ENCODE measurements at places on chromosomes 4 and X.

DNA sequence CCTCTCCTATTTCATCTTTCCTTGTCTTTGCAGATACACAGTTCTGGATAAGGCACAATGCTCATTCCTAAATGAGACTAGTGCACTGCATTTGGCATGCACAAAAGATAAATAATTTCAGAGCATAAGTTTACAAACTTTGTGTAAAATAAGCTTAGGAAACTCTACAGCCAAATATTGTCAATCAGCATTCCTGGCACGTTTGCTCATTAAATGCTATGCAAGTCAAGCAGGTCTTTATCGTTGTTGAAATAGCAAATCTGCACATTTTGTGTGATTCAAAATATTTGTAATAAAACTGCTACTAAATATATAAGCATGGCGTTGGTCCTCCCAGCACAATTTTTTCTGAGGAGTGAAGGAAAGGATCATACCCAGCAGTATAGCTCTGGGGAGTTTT, 322.1 kb upstream of the NOCT start:
- no peak for DNase-seq

GRCh38 chrX:134480061-134480460, 20.1 kb downstream of the HPRT1 start:
- no peak for DNase-seq

DNA sequence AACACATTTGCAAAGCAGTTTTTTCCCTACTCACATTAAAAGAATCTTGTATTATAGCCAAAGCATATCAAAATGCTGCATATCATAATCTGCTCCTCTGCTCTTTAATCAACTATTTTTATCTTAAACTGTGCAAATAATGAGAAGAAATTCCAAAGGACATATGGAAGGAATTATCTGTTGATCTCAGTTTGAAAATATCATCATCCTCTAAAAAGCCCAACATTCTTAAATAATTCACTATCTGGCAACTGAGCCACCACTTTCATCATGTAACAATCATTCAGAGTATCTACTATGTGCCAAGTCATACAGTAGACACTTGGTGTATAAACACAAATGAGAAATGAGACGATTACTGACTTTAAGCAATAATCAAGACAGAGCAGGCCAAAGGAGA, 63.0 kb downstream of the PRSS12 start:
- no peak for DNase-seq

DNA sequence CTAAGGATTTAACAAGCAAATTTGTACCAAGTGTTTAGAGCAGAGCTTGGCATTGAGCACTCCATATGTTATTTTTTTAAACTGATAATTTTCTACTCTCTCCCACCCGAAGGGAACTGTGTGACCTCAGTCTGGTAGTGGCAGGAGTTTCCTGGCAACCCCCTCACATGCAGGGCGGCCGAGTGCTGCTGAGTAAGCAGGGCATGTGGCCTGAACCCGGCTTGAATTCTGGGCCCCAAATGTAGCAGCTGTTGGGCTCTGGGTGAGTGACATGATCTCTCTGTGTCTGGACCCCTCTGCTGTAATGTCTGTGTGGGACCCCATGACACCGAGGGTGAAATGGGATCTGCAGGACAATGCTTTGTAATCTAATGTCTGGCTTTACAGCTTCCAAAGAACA, 13.6 kb upstream of the C4orf50 start:
- no peak for DNase-seq

DNA sequence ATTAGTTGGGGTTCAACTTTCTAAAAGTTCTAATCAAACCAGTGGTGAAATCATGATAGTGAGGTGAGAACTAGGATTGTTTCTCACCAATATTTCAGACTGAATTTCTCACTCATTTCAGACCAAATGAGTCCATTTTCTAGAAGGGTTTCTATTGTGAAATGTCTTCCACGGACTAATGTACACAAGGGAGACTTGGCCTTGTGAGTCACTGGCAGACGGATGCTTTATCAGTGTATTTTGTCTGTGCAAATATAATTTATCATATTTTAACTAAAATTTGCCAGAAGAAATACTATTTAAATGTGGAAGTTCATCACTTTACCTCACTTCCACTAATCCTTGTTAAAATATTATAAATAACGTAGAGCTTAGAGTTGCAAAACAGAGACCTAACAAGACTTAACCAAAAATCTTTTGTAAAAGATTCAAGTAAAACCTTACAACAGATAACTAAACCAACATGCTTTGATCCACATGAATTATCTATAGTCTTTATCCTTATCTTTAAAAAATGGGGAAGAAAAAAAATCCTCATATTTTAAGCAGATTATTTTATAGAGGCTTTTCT, 506.0 kb upstream of the FAM241A start:
- DNase-seq = no peak

- DNase-seq = no peak
Measured at GRCh38 chrX:124238268-124238667, 94.2 kb upstream of the TEX13D start.

GRCh38 chr4:52664479-52664878, 5.4 kb upstream of the USP46 start:
- DNase-seq = no peak

DNA sequence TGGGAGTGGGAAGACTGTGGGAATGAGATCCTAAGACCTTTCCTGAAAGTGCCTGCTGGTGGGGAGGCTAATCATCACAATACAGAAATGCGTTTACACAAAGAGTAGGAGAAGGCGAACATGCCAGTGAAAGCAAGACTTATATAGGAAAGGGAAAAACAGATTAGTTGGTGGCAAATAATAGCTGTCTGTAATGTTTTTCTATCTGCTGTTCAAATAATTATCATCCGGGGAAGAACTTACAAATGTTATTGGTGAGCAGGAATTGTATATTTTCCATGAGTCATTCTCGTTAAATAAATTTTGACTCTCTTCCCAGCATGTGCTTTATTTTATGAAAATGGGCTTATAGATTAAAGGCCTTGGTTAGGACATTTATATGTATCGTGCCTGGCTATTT, 196.5 kb downstream of the ARHGAP10 start:
- no peak for DNase-seq

GRCh38 chr4:122346036-122346435, 32.8 kb upstream of the ADAD1 start:
- DNase-seq = no peak

DNA sequence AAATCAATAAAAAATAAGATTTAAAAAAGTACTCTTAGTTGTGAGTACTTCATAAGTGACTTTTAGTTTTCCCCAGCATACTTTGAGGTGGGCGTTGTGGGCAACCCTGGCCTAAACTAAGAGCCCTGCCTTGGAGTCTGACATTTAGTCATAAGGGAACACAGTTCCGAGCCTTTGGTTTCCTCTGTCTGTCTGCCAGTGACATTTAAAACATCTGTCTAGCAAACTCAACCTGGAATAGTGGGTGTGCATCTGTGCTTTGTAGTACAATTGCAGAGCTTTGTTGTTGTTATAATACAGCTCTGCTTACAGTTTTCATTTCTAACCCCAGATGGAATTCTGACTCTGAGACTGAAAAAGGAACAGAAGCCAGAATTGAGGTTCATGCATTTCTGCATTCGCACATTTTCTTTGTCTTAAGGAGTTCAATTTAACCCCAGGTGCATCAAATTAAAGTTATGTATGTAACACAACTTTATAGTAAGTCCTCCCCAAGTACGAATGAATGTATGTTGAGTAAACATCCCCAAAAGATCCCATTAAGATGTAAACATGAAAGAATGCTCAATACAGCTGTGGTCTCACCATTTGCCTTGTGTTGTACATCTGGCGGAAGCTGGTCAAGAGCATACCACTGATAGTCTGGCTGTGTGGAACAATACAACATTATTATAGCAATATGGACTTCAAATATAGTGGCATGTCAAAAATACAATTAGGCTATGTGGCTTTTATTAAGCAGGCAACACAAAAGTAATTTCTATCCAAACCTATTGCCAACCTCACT, 25.9 kb downstream of the TNIP3 start:
- peak; percentile 46 for DNase-seq

GRCh38 chr4:84511703-84512102, 12.6 kb upstream of the NKX6-1 start:
- DNase-seq = no peak

DNA sequence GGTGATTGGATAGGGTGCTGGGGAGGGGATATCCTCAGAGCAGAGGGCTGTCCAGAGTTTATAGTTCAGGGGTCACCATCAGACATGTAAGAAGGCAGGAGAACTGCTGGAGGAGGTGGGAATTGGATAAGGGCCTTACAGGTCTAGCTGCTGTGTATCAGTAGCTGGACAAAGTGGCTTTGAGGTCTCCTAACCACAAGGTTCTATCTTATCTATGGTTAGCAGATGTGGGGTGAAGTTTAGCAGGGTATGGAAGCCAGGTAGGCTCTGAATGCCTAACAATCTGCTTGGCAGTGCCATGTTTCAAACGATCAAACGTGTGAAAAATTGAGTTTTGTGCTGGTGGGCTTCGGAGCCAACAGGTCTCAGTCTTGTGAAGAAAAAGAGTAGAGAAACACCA, 32.1 kb upstream of the MAGEA8 start:
- no peak for DNase-seq

- no peak for DNase-seq
Measured at GRCh38 chr4:4413806-4414205, 26.9 kb downstream of the NSG1 start.

GRCh38 chrX:68938244-68939004, 109.6 kb downstream of the EFNB1 start:
- no peak for DNase-seq

- peak; percentile 56 for DNase-seq
Measured at GRCh38 chrX:124406294-124407014, 60.1 kb downstream of the SH2D1A start.

GRCh38 chr4:149047368-149047767, 605.2 kb upstream of the NR3C2 start:
- no peak for DNase-seq

DNA sequence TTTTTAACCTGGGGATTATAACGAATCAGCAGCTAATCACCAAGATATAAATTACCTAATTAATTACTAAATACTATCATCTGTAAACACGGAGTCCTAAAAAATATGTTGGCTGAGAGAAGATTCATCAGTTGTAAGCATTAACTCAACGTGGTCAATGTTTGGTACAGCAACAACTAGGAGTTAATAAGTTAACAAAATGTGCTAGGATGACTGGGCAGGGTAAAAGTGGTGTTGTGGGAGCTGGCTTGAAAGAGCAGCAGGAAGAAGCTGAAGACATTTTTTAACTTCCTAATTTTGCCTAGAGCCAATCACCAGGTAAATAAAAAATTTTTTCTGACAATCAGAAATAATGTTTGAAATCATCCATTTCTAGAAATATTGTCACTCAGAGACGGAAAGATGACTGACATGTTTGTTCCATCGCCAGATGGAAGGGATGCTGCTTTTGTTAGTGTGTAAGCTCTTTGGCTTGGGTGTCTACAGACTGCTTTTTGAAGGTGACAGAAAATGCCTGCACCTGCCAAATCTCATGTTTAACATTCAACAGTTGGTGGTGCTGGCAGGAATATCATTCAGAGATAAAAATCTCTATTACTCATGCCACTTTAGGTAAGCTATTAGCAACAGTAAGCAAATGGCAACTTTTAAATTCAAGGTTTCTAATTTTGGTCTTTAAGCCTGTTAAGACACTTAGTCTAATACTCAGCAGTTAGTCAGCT, 1126.9 kb downstream of the STPG2 start:
- no peak for DNase-seq

DNA sequence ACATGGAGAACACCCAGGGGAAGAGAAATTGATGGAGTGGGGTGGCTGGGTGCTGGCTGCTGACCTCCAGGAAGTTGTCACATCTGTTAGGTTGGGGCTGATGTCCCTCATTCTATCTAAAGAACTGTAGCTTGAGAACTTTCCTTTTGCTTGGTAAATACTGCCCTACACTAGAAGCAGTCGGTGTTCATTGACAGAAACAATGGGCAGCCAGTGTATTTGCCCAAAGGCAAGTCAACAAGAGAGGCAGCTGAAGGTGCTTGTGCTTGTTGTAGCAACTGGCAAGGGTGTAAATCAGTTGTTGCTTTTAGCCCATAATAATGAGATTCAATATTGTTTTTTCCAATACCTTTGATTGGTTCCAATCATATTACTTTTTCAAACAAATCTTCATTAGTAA, 956 bp downstream of the TMEM154 start:
- DNase-seq = no peak

DNA sequence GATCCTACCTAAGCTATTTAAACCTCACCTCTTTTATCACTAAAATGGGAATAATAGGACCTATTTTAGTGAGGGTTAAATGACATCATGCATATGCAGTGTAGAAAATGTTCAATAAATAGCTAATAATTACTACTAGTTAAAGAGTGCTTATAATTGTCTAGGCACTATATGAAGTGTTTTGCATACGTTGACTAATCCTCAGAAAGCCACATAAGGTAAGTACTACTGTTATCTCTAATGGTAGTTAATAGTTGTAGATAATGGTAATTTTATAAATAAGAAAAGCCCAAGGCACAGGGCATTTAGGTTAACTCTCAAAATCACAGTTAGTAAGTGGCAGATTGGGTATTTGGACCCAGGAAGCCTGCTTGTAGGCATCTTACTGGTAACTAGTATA, 47.4 kb upstream of the BOD1L1 start:
- DNase-seq = no peak

DNA sequence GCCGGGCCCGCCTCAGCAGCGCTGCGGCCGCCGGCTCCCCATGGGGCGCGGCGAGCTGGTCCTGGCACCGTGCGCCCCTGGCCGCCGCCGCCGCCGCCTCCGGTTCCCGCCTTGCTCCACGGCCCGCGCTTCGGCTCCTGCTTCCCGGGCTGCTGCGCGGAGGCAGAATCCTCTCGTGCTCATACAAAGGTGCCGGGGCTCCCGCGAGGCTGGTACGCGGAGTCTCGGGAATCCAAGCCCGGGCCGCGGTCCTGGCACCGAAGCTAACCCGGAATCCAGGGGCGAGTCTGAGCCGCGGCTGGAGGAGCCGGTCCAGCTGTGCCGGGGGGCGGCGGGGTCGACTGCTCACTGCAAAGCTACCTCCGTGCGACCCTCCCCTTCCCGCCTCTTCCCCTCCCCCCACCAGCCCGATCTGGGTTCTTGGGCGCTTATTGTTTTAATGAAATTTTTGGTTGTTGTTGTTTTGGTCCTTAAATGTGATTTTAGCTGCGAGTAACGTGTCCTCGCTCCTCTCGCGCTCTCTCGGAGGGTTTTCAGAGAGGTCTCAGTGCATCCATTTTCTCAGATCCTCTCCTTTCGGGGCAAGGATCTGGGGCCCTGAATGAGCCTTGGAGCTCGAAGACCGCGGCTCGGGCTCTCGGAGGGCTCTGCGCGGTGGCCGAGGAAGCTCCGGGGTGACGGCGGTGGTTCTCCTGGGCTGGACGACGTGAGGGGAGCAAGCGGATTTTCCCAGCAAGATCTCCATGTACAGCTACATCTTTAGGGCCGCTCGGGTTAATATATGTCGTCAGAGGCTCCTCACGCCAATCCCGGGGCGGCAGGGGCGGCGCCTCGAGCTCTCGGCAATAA, at the start of gene HAND2:
Gene HAND2 (minus strand): TSS at position 753 of the 849 bp plus-strand sequence. CDS start 940 bp downstream, outside the sequence.
- DNase-seq = no peak

DNA sequence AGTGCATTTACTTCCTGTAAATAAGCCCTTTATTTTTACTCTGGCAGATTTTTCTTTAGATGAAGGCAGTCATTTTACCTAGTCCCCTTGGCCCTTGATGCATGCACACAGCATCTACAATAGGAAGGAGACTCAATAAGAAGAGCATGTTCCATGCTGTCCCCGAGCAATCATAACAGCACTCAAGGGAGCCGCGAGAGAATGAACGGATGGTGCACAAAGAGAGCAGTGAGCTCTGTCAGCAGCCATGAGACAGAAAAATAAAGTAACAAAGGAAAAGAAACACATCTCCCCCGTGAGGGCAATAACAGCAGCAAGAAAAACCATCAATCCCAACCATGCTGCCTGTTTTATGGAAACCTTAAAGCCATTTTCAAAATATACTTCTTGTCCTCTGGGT, 11.9 kb downstream of the SMIM31 start:
- DNase-seq = no peak

- DNase-seq = no peak
Measured at GRCh38 chr4:89109841-89110540, 1.3 kb upstream of the TIGD2 start.
